ENCODE measurements at places on chromosomes 6 and 20.

DNA sequence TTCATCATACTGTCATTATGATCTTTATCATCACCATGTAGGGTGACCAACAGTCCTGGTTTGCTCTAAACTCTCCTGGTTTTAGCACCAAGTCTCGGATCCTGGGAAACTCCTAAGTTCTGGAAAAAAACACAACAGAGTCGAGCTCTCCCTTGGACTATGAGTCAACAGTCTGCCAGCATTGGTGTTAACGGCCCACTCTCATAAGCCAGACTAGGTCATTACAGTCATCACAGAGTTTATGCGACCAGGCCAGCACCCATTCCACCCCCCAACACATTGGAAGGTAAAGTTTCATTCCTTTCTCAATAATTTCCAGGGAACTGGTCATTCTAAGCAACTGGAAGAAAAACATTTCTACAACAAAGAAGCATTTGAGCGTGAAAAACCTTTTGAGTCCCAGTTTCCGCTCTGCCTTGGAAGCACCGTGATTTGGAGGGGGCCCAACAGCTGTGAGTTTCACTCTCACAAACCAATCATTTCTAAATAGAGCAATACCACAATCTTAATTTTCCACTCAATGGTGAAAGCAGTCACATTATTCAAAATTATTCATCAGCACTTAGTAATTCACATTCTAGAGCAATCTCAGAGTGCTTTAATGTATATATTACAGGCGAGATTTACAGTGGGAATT is 445.0 kb downstream of the CDH26 start:
- no peak for DNase-seq

DNA sequence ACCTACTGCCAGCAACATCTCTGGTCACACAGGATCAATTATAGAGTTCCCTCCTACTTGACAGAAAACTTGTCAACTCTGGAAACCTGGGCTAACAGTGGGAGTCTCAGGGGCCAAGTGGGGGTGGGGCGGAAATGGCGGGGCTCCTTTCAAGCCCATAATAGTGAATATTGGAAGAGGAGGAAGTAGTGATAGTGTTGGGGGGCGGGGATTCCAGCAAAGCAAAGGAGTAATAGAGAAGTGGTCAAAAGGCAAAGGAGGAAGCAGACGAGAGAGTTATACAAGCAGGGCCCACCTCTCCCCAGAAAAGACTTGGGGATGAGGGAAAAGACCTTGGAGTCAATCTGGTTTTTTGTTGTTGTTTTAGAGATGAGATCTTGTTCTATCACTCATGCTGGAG is 2.1 kb downstream of the DEF6 start:
- no peak for DNase-seq

GRCh38 chr6:170106906-170107525 is 183.9 kb downstream of the DLL1 start:
- no peak for DNase-seq

DNA sequence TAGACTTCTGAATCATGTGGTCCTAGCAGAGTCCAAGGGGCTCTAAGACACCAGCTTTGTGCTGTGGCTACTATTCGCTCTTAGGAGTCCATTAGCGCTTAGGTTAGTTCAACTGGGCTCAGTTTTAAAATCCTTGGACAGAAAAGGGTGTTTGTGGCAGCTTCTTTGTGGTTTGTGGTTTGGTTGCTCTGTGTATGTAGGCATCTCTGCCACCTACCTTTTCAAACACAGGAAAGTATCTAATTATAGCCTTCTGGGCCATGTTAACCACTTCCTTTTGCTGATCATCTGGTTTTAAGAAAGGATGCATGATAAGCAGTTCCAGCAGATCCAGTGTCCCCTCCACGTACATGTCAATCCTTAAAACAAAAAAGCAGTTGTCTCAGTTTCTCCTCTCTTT is 10.8 kb downstream of the GSTA4 start:
- DNase-seq: no peak

DNA sequence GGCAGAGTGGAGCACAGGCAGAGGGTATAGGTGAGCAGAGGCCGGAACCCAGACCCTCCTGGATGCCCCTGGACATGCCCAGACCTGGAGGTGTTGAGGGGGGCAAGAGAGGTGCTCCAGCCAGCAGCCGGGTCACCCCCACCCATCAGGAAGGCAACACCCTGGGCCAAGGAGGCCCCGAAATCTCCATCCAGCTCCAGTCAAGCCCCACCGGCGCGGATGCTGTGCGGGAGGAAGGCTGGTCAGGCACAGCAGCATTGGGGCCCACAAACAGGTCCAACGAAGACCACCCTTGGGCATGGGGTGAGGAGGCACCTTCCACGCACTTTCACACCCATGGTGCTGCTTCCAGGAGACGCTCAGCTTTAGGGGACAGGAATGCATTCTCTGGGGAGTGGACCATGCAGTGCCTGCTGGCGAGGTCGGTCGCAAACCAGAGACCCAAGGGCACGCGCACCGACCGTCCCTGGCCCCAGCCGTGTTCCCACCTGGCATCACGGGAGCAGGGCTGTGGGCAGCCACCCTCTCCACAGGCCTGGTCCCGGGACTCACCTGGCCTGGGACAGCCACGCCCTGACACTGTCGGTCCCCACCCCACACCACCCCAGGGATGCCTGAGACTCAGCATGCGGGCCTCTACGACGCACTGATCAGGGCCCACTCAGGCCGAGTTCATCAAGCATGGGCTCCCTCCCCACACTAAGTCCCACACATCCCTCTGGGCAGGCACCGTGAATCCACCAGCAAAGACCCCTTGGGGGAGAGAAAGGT is 43.6 kb upstream of the ZBP1 start:
- DNase-seq: no peak

DNA sequence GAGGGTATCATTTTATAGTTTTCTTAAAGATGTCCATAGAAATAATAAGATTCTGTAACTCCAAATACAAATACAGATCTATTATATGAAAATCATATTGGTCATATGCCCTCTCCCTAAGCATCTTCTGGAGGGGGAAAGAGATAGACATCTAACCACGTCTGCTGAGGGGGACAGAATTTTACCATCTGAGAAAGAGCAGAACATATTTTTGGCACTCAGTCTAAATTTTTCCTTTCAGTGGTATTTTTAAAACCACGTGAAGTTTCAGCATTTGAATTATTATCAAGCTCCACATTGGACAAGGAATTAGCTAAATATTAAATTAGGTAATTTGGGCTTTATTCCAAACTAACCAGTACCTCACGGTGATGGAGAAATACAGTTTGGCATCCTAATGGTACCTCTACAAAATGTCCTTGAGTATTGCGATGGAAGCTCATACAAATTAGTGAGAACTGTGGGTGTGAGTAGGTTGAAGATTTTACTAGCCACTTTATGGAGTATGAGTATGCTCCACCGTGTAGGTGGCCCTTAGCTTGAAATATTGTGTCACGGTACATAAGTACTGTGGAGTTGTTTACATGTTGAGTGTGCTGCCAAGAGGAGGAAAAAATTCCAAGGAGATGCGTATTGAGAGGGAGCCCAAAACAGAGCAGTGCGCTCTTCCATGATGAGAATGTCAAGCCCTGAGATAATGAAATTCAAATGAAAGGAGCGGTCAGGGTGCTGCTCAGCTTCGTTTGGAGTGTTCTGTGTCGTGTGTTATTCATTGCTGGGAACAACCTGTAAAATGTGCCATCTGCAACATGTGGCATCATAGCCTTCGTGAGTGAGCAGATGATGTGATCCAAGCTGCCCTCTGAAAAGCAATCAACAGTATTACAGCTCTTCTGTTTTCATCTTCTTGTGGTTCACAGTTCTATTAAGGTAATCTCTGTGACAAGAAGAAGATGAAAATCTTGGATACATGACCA is 48.4 kb upstream of the PHACTR2 start:
- no peak for DNase-seq

GRCh38 chr6:95670011-95670463 is 92.7 kb downstream of the MANEA start:
- DNase-seq: no peak

DNA sequence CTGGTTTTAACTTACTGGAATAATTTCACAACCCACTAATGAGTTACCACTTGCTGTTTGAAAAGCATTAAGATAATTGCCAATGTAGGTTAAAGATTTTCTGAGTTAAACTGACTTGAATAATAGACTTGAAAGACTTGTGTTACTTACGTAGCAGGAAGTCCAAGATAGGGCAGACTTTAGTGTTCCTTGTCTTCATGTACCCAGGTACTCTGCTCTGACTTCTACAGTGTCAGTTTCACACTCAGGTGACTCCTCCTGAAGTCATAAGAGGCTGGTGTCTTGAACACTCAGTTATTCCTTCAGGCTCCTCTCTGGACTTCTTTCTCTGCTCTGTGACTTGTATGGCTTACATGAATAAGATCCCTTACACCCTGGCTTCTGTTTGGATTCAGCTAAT is 76.3 kb upstream of the SGK1 start:
- DNase-seq: peak; percentile 73

GRCh38 chr20:51034988-51035656 is 12.2 kb upstream of the KCNG1 start:
- DNase-seq: no peak

DNA sequence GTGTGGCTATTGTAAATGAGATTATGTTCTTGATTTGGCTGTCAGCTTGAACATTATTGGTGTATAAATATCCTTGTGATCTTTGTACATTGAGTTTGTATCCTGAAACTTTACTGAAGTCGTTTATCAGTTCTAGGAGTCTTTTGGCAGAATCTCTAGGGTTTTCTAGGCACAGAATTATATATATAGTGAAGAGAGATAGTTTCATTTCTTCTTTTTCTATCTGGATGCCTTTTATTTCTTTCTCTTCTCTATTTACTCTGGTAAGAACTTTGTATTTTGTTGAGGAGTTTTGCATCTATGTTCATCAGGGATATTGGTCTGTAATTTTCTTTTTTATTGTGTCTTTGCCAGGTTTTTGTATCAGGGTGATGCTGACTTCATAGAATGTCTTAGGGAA is 589.2 kb upstream of the MAN1A1 start:
- no peak for DNase-seq

DNA sequence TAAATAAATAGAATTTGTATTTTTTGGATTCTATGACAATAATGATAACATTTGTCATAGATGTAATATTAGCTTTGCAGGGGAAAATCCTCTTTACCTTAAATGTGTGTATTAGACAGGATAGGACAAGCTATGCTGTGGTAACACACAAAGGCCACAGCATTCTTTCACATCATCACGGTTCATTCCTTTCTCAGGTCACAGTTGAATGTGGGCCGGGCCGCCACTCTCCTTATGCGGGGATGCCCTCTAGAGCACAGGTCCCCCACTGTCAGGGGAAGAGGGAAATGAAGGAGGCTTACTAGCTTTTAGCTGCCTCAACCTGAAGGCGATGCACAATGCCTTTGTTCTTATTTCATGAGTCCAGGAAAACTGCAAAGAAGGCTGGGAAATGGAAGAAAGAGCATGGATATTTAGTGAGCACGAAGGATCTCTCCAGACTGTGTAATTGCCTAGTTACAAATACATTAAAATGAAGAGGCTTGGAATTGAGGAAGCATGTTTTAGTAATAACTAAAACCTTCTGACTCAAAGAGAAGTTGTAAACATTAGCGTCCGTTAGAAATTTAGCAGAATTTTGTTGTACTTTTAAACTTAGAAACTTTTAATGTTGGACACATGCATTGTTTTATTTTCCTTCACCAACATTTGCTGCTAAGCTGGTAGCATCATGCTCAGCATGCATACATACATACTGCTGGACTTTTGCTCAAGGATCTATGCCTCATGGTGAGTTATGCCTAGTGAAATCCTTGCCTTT is 248.9 kb upstream of the FOXQ1 start:
- DNase-seq: no peak

- DNase-seq: no peak
Measured at GRCh38 chr6:76779068-76779467, 684.2 kb downstream of the HTR1B start.

- no peak for DNase-seq
Measured at GRCh38 chr20:12455148-12455547, 537.5 kb downstream of the BTBD3 start.

DNA sequence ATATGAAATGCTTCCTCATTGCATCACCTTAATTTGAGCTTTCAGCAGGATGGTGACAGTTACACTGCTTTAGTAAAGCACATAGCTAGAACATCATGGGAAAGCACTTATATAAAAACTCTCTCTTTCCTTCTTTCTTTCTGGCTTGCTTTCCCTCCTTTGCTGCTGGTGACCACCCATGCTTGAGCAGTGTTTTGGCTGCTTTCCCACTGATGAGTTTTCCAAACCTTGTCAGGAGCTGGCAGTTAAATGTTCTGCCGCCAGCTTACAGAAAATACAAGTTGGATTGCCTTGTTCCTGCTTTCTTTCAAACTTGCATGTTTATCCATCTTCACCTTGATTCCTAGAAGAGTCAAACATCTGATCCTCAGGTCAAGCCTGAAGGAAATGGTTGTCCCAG is 323.9 kb downstream of the FOXA2 start:
- no peak for DNase-seq

GRCh38 chr20:1033751-1034414 is 31.8 kb upstream of the RSPO4 start:
- DNase-seq: no peak

GRCh38 chr6:122289762-122290539 is 109.5 kb upstream of the HSF2 start:
- DNase-seq: peak; percentile 7

GRCh38 chr6:36546308-36546919 is 865 bp downstream of the STK38 start:
- no peak for DNase-seq

- DNase-seq: peak; percentile 4
Measured at GRCh38 chr6:41028561-41029412, 10.2 kb downstream of the UNC5CL start.

DNA sequence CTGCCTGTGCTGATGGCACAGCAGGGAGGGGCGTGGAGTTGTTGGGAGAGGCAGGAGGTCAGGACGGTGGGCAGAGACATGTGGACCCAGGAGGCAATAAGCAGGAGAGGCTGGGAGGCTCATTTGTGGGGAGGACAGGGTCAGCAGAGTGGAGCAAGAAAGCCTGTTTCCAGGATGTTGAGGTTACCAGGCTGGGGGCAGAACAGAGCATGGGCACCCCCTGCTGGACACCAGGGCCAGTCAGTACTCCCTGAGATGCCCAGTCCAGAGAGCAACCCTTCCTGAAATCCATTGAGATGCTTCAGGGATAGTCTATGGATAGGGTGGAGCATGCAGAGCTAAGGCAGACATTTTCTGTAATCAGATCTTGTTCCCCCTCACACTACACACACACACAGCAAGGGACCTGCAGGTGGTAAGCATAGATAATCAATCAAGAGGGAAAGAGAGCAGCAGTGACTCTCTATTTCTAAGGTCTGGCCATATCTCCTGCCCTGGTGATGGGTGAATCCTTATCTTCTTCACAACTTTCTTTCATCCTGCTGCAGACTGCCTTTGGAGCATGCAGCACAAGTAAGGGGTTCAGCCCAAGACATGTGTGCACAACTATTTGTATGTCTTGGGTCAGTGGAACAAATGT is 41.7 kb downstream of the MOCS1 start:
- DNase-seq: peak; percentile 40

Measured in bronchial epithelial cell (primary cell).